ENCODE measurements at places on chromosomes 7 and 10. TPM values are rescaled to one million over a fixed set of nuclear protein-coding genes. Genes with fewer than 3 reads are reported as not detected.

- no peak overlapping the region for H3K4me3 ChIP-seq
- no peaks in the 10 kb centered on the region for H3K4me1 ChIP-seq
- H3K27me3 ChIP-seq, result no peaks in the 10 kb centered on the region
- no peaks in the 10 kb centered on the region for H3K36me3 ChIP-seq
- no peak for DNase-seq
Measured at GRCh38 chr10:78829565-78829964, 239.2 kb upstream of the ZMIZ1 start.

DNA sequence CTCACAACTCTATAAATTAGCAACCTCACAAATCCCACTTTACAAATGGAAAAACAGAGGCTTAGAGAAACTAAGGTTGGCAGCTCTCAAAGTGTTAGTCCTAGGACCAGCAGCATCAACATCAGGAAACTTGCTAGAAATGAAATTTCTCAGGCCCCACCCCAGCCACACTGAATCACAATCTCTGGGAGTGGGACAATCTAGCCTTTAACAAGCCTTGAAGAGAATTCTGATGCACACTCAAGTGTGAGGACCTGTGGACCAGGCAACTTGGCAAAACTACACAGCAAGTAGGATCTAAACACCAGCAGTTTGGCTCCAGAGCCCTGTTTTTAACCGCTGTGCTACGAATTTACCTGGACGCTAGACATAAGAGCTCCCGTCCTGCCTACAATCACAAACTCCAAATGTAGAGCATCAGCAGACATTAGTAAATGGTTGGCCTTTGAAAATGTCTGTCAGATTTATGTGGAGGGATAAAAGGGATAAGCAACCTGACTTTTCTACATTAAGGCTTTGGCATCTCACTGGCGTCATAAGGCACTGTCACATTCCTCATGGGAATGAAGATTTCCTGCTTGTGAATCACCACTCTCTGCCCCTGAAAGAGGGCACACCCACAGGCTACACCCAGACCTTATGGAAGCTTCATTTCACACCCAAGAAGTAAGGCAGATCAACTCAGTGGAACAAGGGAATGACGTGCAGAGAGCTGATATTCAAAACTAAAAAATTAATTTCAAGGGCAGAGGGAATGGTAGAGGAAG lies 34.5 kb downstream of the PPP1R3C start:
- no peak overlapping the region for H3K4me3 ChIP-seq
- no peaks in the 10 kb centered on the region for H3K27me3 ChIP-seq
- H3K27ac ChIP-seq, result no peak overlapping the region
- no peak for DNase-seq
- H3K4me1 ChIP-seq, result peaks cover 11% of the 10 kb centered on the region

Gene GATA3
- 0.15 TPM for total RNA-seq

Gene EPHA1
- total RNA-seq, result 21.3 TPM

Gene HERC4
- 48.5 TPM for total RNA-seq

Gene LSM5
- 37.1 TPM for total RNA-seq

Gene SLC13A1
- total RNA-seq, result not detected

Gene OIT3
- not detected for total RNA-seq

Gene ACADSB
- 10.5 TPM for total RNA-seq

Gene NAT16
- total RNA-seq, result not detected

Gene NRG3
- 4.5 TPM for total RNA-seq

Data from ovary (tissue), 10 donors.